ENCODE measurements at places on chromosomes 6 and 20.
A peak's percentile ranks its signal among the peaks of the same experiment; 100 is the strongest.

DNA sequence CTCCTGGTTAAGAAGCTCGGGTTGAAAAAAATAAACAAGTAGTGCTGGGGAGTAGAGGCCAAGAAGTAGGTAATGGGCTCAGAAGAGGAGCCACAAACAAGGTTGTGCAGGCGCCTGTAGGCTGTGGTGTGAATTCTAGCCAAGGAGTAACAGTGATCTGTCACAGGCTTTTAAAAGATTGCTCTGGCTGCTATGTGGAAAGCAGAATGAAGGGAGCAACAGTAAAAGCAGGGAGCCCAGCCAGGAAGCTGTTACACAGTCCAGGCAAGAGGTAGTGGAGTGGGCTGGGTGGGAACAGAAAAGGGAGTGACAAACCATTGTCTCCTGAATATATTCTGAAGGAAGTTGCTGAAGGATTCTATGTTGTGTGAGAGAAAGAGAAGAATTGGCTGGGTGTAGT is 2.0 kb downstream of the HFE start:
- peaks cover 11% of the 10 kb centered on the region for H3K36me3 ChIP-seq
- peaks cover 47% of the 10 kb centered on the region for H3K4me1 ChIP-seq
- H3K27ac ChIP-seq, result peak overlapping the region; percentile 94
- peak overlapping the region; percentile 24 for H3K4me3 ChIP-seq
- DNase-seq, result no peak

DNA sequence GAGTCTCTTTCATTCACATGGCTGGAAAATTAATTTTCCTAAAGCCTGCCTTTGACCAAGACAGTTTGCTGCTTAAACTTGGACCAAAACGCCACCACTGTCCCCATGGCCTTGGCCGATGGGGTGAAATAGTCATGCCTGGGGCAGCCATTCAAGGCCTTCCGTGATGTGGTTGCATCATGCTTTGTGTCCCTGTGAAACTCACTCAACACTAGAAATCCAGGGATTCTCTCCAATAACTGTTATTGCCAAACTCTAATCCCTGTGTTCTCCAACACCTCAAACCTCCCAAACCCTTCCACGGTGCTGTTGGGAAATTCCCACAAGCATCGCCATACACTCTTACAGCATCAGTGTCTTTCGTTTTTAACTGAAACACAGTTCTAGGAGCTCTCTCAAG is 1.4 kb upstream of the TXNDC5 start:
- H3K27me3 ChIP-seq, result no peaks in the 10 kb centered on the region
- H3K4me3 ChIP-seq, result no peak overlapping the region
- H3K27ac ChIP-seq, result no peak overlapping the region
- peaks cover 21% of the 10 kb centered on the region for H3K4me1 ChIP-seq
- DNase-seq, result no peak

- H3K4me1 ChIP-seq, result no peaks in the 10 kb centered on the region
- H3K27ac ChIP-seq, result no peak overlapping the region
- no peak overlapping the region for H3K4me3 ChIP-seq
These were observed 380.4 kb downstream of the CENPW start for GRCh38 chr6:126720304-126720703.

DNA sequence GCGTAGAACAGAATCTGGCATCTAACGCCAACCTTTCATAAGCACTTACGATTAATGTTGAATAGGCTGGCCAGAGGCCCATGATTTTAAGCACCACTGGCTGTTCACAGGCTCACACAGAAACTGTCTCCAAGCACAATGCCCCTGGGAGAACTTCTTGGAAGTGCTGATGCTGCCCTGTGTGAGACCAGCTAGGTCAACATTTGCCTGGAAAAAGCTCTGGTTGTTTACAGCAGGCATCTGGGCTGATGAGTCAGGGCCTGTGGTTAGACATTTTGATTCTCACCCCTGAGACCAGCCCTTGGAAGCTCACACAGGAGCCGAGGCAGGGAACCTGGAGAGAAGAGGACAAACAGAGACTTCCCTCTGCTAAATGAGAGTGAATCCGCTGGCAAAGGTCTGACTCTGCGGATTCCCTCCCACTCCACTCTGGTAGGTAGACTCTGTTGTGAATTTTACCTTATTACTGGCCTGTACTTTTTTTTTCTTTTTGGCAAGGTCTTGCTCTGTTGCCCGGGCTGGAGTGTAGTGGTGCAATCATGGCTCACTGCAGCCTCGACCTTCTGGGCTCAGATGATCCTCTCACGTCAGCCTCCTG is 6.8 kb upstream of the SULF2 start:
- peaks cover 2% of the 10 kb centered on the region for H3K27me3 ChIP-seq
- no peak overlapping the region for H3K4me3 ChIP-seq
- H3K4me1 ChIP-seq, result no peaks in the 10 kb centered on the region
- H3K36me3 ChIP-seq, result no peaks in the 10 kb centered on the region
- no peak overlapping the region for H3K27ac ChIP-seq

GRCh38 chr6:21189759-21190158 is 403.8 kb upstream of the SOX4 start:
- peaks cover 17% of the 10 kb centered on the region for H3K4me1 ChIP-seq
- H3K27ac ChIP-seq, result no peak overlapping the region
- H3K27me3 ChIP-seq, result no peaks in the 10 kb centered on the region
- H3K36me3 ChIP-seq, result peaks cover 13% of the 10 kb centered on the region
- DNase-seq, result no peak

DNA sequence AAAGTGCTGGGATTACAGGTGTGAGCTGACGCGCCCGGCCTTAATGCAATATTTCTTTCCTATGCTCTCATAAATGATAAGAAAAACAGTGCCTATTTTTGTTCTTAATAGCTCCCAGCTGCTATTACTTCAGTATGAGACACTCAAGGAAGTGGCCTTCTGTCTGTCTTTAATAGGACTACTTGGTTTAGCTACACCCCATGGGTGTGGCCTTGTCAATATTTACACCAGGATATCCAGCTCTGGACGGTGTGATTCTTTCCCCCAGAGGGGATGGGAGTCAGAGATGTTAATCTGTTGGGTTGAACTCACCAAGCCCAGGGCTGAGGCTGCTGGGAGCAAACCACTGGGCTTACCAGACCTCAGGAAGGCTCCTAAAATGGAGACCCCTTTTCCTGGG is 134.2 kb downstream of the CEP57L1 start:
- H3K4me1 ChIP-seq, result no peaks in the 10 kb centered on the region
- no peaks in the 10 kb centered on the region for H3K27me3 ChIP-seq
- no peak overlapping the region for H3K27ac ChIP-seq

GRCh38 chr6:56862415-56863175 is 92.3 kb upstream of the BEND6 start:
- H3K27me3 ChIP-seq, result peaks cover 11% of the 10 kb centered on the region
- no peak for DNase-seq
- H3K36me3 ChIP-seq, result no peaks in the 10 kb centered on the region

DNA sequence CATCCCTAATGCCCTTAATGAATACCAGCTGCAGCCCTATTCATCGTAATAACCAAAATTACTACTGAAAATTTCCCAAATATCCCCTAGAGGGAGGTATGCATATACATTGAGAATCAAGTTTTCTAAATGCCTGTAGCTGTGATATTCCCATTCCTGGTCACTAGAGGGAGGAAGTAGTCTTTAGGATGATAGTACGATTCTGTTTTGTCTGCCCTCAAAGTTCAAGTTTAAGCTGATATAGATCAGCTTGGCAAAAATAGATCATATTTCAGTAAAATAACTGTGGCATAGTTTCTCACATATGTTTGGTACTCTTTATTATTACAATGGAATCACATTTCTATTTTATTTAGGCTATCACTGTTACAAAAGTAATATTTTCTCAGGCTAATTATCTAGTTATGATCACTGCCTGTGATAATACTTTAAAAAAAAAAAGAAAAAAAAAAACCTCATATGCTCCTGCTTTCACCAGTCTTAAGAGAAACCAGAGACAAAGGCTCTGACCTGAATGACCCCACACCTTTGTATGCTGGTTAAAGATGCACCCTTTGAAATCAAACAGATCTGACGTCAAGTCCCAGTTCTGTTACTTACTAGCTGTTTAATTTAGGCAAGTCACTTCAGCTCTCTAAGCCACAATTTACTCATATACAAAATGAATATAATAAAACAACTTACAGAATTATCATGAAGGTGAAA is 11.0 kb downstream of the TSPYL1 start:
- H3K36me3 ChIP-seq, result peaks cover 14% of the 10 kb centered on the region
- peak; percentile 35 for DNase-seq
- peak overlapping the region; percentile 50 for H3K27ac ChIP-seq
- H3K27me3 ChIP-seq, result no peaks in the 10 kb centered on the region
- H3K4me3 ChIP-seq, result no peak overlapping the region
- peaks cover 15% of the 10 kb centered on the region for H3K4me1 ChIP-seq

GRCh38 chr6:170043150-170043819 is 247.6 kb downstream of the DLL1 start:
- H3K4me1 ChIP-seq, result no peaks in the 10 kb centered on the region
- peaks cover 4% of the 10 kb centered on the region for H3K27me3 ChIP-seq
- DNase-seq, result no peak
- no peak overlapping the region for H3K4me3 ChIP-seq

DNA sequence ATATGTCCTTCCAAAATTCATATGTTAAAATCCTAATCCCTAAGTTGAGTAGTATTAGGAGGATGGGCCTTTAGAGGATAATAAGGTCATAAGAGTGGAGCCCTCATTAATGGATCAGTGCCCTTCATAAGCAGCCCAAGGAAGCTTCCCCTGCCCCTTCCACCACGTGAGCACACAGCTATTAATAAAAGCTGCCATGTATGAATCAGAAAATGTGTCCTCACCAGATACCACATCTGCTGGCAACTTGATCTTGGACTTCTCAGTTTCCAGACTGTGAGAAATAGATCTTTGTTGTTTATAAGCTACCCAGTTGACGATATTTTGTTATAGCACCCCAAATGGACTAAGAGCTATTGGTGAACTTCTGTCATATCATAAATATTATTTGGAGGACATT is 207.7 kb upstream of the HDDC2 start:
- DNase-seq, result no peak
- no peak overlapping the region for H3K4me3 ChIP-seq
- H3K27me3 ChIP-seq, result peaks cover 12% of the 10 kb centered on the region
- peaks cover 4% of the 10 kb centered on the region for H3K4me1 ChIP-seq
- H3K36me3 ChIP-seq, result no peaks in the 10 kb centered on the region
- no peak overlapping the region for H3K27ac ChIP-seq

DNA sequence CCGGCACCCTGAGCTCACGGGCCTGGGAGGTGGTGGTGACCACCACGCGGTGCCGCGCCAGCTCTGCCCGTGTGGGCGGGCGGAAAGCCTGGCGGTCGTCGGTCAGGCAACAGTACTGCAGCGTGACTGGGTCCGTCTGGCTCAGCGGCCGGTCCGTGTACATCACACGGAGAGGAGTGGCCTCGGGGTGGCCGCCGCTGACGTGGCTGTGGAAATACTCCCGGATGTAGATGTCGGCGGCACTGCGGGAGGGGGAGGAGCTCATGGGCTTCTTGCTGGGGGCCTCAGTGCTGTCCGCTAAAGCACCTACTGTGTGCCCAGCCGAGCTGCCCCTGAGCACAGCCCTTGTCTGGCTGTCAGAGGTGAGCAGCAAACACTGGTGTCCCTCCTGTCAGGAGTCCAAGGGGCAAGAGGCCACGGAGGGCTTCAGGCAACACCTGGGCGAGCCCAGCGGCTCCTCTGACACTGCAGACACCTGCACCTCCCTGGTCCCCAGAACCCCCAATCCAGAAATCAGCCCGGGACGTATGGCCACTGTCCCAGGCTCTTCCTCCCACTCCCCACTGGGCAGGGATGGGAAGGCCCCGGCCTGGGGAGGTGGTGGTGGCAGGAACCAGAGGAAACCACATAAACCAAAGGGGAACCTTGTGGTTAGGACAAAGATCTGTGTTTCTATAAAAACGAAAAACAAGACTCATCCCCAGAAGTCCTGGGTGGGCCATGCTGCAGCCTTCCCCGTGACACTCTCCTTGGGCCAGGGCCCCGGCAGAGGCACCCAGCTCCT is 6.5 kb downstream of the HELZ2 start:
- peak; percentile 63 for DNase-seq
- peak overlapping the region; percentile 8 for H3K27ac ChIP-seq
- peaks cover 3% of the 10 kb centered on the region for H3K36me3 ChIP-seq
- H3K27me3 ChIP-seq, result no peaks in the 10 kb centered on the region
- H3K4me1 ChIP-seq, result peaks cover 19% of the 10 kb centered on the region

- H3K36me3 ChIP-seq, result peaks cover 3% of the 10 kb centered on the region
- peak overlapping the region; percentile 9 for H3K4me3 ChIP-seq
- H3K27me3 ChIP-seq, result no peaks in the 10 kb centered on the region
- no peak overlapping the region for H3K27ac ChIP-seq
- peaks cover 25% of the 10 kb centered on the region for H3K4me1 ChIP-seq
- DNase-seq, result no peak
These were observed 1.9 kb downstream of the TMEM30A start for GRCh38 chr6:75282706-75283105.

DNA sequence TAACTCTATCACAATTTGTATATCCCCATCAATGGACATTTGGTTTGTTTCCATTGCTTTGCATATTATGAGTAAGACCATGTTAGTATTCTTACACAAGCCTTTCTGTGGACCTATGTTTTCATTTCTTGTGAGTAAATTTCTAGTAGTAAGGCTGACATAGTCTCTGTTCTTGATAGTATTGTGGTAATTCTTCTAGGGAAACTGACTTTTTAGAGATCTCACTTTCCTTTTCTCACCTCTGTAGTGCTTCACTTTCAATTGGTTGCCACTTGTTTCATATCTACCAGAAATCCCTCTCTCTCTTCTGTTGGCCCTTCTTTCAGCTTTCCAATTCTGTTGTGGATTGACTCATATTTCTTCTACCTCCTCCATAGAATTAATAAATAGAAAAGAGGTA is 8.5 kb downstream of the ISM1 start:
- H3K27me3 ChIP-seq, result peaks cover 4% of the 10 kb centered on the region
- no peak overlapping the region for H3K27ac ChIP-seq
- no peak overlapping the region for H3K4me3 ChIP-seq
- H3K36me3 ChIP-seq, result no peaks in the 10 kb centered on the region
- H3K4me1 ChIP-seq, result no peaks in the 10 kb centered on the region
- DNase-seq, result no peak

DNA sequence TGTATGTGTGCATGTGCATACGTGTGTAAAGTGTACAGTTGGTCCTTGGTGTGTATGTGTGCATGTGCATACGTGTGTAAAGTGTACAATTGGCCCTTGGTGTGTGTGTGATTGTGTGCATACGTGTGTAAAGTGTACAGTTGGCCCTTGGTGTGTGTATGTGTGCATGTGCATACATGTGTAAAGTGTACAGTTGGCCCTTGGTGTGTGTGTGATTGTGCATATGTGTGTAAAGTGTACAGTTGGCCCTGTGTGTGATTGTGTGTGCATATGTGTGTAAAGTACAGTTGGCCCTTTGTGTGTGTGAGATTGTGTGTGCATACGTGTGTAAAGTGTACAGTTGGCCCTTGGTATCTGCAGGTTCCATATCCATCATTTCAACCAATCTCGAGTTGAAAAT is 5.1 kb upstream of the LIME1 start:
- H3K4me3 ChIP-seq, result no peak overlapping the region
- DNase-seq, result no peak
- peaks cover 15% of the 10 kb centered on the region for H3K36me3 ChIP-seq
- H3K27ac ChIP-seq, result no peak overlapping the region
- H3K27me3 ChIP-seq, result no peaks in the 10 kb centered on the region
- peaks cover 32% of the 10 kb centered on the region for H3K4me1 ChIP-seq

GRCh38 chr6:38749473-38749872 is 34.4 kb downstream of the DNAH8 start:
- no peaks in the 10 kb centered on the region for H3K4me1 ChIP-seq
- no peak overlapping the region for H3K4me3 ChIP-seq
- H3K36me3 ChIP-seq, result no peaks in the 10 kb centered on the region
- no peak overlapping the region for H3K27ac ChIP-seq
- peaks cover 7% of the 10 kb centered on the region for H3K27me3 ChIP-seq
